Uterus (tissue), 4 donors: ENCODE measurements at places on chromosomes 6 and 20. TPM values are rescaled to one million over a fixed set of nuclear protein-coding genes. Genes with fewer than 3 reads are reported as not detected.
A peak's percentile ranks its signal among the peaks of the same experiment; 100 is the strongest.

- no peak overlapping the region for H3K4me3 ChIP-seq
- peaks cover 3% of the 10 kb centered on the region for H3K4me1 ChIP-seq
- no peaks in the 10 kb centered on the region for H3K27me3 ChIP-seq
- H3K36me3 ChIP-seq = no peaks in the 10 kb centered on the region
- DNase-seq = no peak
- H3K27ac ChIP-seq = no peak overlapping the region
These were observed 36.9 kb downstream of the UTRN start for GRCh38 chr6:144321839-144322591.

DNA sequence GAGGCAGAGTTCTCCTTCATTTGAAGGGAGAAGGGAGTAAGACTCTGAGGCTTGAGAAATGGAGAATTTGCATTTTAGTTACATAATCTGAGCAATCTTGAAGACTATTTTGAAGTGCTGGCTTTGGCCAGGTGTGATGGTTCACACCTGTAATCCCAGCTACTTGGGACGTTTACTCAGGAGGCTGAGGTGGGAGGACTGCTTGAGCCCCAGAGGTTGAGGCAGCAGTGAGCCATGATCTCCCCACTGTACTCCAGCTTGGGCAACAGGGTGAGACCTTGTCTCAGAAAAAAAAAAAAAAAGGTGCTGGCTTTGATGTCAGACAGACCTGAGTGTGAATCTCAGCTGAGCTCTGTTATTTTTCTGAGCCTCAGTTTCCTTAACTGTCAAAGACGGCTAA is 12.4 kb upstream of the ARMC12 start:
- no peaks in the 10 kb centered on the region for H3K27me3 ChIP-seq
- DNase-seq = no peak
- no peak overlapping the region for H3K4me3 ChIP-seq
- no peaks in the 10 kb centered on the region for H3K36me3 ChIP-seq
- H3K4me1 ChIP-seq = peaks cover 18% of the 10 kb centered on the region

Gene DACT2
- not detected for total RNA-seq

DNA sequence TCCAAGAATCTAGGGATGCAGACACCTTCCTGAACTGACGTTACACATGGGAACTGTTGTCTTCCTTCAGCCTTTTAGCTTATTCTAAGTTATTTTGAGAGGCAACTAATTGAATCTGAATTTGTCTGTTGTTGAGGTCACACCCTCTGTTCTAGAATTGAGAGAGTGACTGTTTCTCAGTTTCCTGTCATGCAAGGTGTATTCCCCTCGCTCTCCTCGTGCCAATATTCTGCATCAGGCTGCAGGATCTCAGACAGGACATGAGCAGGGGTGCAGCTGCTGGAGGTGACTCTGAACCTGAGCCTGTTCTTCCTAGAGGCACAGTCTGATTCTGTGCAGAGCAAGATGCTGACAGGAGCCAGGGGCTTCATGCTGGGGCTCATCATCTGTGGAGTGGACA is 52.5 kb downstream of the HLA-DPB1 start:
- no peaks in the 10 kb centered on the region for H3K4me1 ChIP-seq
- no peak overlapping the region for H3K27ac ChIP-seq
- no peaks in the 10 kb centered on the region for H3K36me3 ChIP-seq
- no peaks in the 10 kb centered on the region for H3K27me3 ChIP-seq
- no peak overlapping the region for H3K4me3 ChIP-seq

GRCh38 chr6:160139420-160139851 is 17.8 kb downstream of the SLC22A1 start:
- no peaks in the 10 kb centered on the region for H3K36me3 ChIP-seq
- DNase-seq = peak; percentile 78
- no peaks in the 10 kb centered on the region for H3K27me3 ChIP-seq
- H3K27ac ChIP-seq = peak overlapping the region; percentile 77
- peaks cover 3% of the 10 kb centered on the region for H3K4me1 ChIP-seq
- no peak overlapping the region for H3K4me3 ChIP-seq

- no peaks in the 10 kb centered on the region for H3K27me3 ChIP-seq
- no peak overlapping the region for H3K4me3 ChIP-seq
- peak overlapping the region; percentile 96 for H3K27ac ChIP-seq
- DNase-seq = no peak
- H3K36me3 ChIP-seq = no peaks in the 10 kb centered on the region
These were observed 4.6 kb upstream of the HIVEP1 start for GRCh38 chr6:12007473-12007872.

GRCh38 chr6:15423286-15423993 is 177.6 kb downstream of the JARID2 start:
- no peak overlapping the region for H3K4me3 ChIP-seq
- H3K4me1 ChIP-seq = no peaks in the 10 kb centered on the region
- no peaks in the 10 kb centered on the region for H3K36me3 ChIP-seq
- H3K27me3 ChIP-seq = no peaks in the 10 kb centered on the region

- H3K4me3 ChIP-seq = no peak overlapping the region
- no peak overlapping the region for H3K27ac ChIP-seq
- DNase-seq = no peak
- no peaks in the 10 kb centered on the region for H3K4me1 ChIP-seq
- no peaks in the 10 kb centered on the region for H3K27me3 ChIP-seq
- no peaks in the 10 kb centered on the region for H3K36me3 ChIP-seq
These were observed 15.4 kb upstream of the MAPK13 start for GRCh38 chr6:36114798-36115408.

DNA sequence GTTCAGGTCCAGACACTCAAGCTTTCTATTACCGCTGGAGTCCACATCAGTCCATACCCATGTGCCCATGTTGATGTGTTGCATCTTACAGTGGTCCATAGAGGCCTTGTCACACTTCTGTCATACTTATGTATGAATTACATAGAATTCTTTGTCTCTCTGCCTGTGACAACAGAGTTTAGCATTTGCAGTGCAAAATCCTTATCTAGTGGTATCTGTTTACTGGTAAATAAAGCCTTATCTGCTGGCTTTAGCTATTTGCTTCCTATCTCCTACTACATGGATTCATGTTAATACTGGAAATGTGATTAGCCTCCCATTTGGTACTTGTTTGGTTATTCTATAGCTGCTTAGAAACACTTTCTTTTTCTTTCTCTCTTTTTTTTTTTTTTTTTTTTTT is 49.8 kb downstream of the TFAP2B start:
- H3K4me3 ChIP-seq = no peak overlapping the region
- no peak overlapping the region for H3K27ac ChIP-seq
- H3K27me3 ChIP-seq = no peaks in the 10 kb centered on the region

GRCh38 chr6:113560376-113560775 is 296.8 kb upstream of the MARCKS start:
- DNase-seq = no peak
- H3K27me3 ChIP-seq = no peaks in the 10 kb centered on the region
- H3K4me3 ChIP-seq = no peak overlapping the region
- no peaks in the 10 kb centered on the region for H3K4me1 ChIP-seq
- H3K36me3 ChIP-seq = no peaks in the 10 kb centered on the region

Gene RUNX2
- 2.4 TPM for total RNA-seq

DNA sequence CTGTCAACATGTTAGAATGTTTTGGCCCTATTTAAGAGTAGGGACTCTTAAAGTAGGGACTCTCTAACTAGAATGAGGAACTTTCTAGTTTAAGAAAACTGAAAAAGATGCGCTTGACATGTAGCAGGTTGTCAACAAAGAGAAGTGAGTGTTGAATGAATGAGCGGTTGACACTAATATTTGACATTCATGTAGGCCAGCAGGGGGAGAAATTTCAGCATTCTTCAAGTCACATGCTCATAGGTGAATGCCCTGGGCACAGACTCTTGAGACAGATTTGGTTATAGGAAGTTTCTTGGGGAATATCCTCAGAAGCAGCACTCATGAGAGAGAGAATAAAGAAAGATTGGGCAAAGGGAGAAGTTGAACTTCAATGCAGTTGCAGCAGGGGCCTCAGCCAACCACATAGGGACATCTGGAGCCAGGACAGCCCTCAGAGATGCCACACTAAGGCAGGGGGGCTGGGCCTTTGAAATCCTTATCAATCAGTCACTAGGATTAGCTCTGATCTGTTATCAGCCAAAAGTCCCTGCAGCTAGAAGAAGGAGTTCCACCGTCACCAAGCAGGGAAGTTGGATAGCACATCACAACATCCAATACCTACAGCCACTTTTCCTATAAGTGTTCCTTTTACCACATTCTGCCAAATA is 145.1 kb upstream of the FKBP1C start:
- no peaks in the 10 kb centered on the region for H3K36me3 ChIP-seq
- no peaks in the 10 kb centered on the region for H3K27me3 ChIP-seq
- H3K4me1 ChIP-seq = no peaks in the 10 kb centered on the region
- no peak for DNase-seq
- H3K27ac ChIP-seq = no peak overlapping the region
- H3K4me3 ChIP-seq = no peak overlapping the region

DNA sequence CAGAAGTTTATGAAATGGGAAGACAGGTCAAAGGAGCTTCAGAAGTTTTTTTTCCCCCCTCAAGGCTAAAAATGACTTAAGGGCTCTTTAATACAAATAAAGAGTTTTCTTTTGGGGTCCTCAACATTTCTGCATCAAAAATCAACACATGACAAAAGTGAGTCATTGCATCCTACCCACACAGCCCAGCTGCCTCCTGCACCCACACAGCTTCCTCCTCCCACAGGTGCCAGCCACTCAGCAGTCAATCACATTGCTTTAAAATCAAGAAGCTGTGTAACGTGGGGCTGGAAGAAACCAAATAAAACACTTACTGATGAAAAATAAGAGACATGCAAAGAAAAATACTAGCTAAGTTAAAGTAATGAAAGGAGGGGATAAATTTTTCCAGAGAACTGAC is 68.5 kb downstream of the MAP3K5 start:
- H3K27me3 ChIP-seq = no peaks in the 10 kb centered on the region
- no peaks in the 10 kb centered on the region for H3K4me1 ChIP-seq
- no peaks in the 10 kb centered on the region for H3K36me3 ChIP-seq
- no peak overlapping the region for H3K4me3 ChIP-seq
- H3K27ac ChIP-seq = no peak overlapping the region

Gene WFDC10B
- total RNA-seq = not detected

- H3K4me3 ChIP-seq = no peak overlapping the region
- DNase-seq = no peak
- no peak overlapping the region for H3K27ac ChIP-seq
- H3K36me3 ChIP-seq = no peaks in the 10 kb centered on the region
- H3K27me3 ChIP-seq = peaks cover 19% of the 10 kb centered on the region
These were observed 121.1 kb downstream of the TRIM27 start for GRCh38 chr6:28802417-28803336.

DNA sequence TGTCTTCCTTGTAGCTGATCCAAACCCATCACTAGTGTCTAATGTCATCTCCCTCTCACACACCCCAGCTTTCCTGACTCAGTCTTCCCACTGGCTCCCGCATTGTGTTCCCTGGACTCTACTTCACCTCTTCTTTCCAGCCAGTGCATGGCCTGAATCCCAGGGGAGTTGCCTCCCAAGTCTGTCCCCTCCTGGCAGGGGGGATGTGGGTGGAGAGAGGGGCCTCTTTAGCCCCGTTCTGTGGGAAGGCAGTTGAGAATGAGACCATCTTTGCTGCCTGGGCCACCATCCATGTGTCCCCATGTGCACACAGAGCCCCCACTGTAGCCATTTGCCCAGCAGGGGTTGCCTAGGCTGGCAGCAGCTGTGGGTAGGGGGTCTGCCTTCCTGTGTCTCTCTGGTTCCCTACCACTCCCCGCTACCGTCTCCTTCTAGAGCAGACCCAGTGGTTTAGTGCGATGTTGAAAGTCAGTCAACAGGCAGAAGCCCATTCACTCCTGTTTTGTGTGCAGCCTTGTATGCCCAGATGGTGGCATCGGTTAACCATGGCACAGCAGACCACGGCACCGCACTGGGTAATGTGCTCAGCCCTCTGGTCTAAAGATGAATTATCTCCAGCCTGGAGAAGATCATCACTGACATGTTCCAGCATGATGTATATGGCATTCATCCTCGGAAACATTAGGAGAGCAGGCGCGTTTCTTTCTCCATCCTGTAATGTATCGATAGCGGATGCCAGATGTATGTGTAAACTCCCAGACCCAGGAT is 178.8 kb upstream of the SNX9 start:
- H3K4me3 ChIP-seq = no peak overlapping the region
- no peaks in the 10 kb centered on the region for H3K27me3 ChIP-seq
- no peaks in the 10 kb centered on the region for H3K4me1 ChIP-seq

Gene MRAP2
- total RNA-seq = 1.9 TPM

Gene SGK2
- total RNA-seq = 5.9 TPM
